Small intestine (tissue), 16 donors: ENCODE measurements at places on chromosomes 1 and 21. TPM values are rescaled to one million over a fixed set of nuclear protein-coding genes. Genes with fewer than 3 reads are reported as not detected.

- DNase-seq = no peak
- H3K4me3 ChIP-seq = no peak overlapping the region
- no peaks in the 10 kb centered on the region for H3K4me1 ChIP-seq
- no peaks in the 10 kb centered on the region for H3K36me3 ChIP-seq
- H3K27ac ChIP-seq = no peak overlapping the region
These were observed 14.7 kb upstream of the CD53 start for GRCh38 chr1:110857964-110858948.

CRYAA gene
- polyA plus RNA-seq = not detected

DPT gene
- 9.4 TPM for polyA plus RNA-seq

RSBN1 gene
- polyA plus RNA-seq = 7.0 TPM

DNA sequence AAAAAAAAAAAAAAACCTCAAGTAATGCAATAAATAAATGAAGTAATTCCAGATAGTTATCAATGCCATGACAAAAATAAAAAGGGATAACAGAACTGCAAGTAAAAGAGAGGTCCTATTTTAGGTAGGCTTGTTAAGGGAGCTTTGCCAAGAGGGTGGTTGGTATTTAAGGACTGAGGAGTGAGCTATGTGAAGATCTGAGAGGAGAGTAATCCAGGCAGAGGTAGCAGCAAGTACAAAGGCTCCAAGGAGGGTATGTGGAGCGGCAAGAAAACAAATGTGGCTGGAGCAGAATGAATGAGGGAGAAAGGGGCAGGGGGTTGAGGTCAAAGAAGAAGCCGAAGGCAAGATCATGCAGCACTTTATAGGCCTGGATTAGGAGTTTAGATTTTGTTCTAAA, 59.9 kb upstream of the CDC42BPA start:
- DNase-seq = no peak
- H3K36me3 ChIP-seq = no peaks in the 10 kb centered on the region
- H3K27me3 ChIP-seq = no peaks in the 10 kb centered on the region
- no peak overlapping the region for H3K4me3 ChIP-seq
- no peak overlapping the region for H3K27ac ChIP-seq

SPATA45 gene
- 0.19 TPM for polyA plus RNA-seq

CLCA1 gene
- polyA plus RNA-seq = 302 TPM
